ENCODE measurements at places on chromosomes 6 and 20.

- no peak for DNase-seq
Observed at GRCh38 chr6:16168858-16169257, 40.0 kb downstream of the MYLIP start.

- DNase-seq = no peak
Observed at GRCh38 chr20:38609815-38610214, 8.2 kb downstream of the ARHGAP40 start.

DNA sequence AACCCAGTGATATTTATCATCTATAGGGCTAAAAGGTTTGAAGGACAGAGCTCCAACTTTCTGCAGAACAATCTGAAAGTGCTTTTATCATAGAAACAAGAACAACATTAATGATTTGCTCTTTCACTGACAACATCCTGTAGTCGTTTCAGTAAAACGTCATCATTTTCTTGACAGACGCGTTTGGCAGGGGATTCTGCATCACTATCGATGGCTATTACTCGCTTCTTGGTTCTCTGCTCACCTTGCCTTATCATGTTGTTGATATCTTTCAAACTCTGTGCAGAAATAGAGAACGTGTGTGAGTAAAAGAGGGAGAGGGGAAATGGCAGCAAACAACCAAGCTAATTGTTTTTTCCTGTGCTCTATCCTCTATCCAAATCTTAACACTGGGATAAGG lies 47.1 kb upstream of the SAMHD1 start:
- DNase-seq = no peak

GRCh38 chr6:34459899-34460593 lies 5.8 kb upstream of the PACSIN1 start:
- DNase-seq = peak; percentile 8

- DNase-seq = no peak
Observed at GRCh38 chr6:109961611-109962041, 16.5 kb upstream of the GPR6 start.

DNA sequence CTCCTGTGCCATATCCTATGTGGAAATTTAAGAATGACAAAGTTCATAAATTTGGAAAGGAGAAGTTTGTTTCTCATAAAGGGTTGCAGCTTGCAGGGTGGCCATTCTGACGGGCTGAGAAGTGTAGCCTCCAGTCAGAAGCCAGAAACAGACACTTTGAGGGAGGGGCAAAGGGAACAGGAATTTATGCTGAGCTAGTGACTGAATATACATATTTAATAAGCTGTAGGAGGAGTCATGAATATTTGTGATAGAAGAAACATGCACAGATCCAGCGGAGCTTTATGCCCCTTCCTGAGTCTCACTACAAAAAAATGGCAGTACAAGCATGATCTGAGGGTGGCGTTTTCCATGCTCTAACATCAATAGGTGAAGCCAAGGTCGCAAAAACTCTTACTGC lies 798.3 kb downstream of the KIF16B start:
- DNase-seq = no peak

GRCh38 chr6:158121335-158121734 lies 46.7 kb downstream of the SERAC1 start:
- no peak for DNase-seq

DNA sequence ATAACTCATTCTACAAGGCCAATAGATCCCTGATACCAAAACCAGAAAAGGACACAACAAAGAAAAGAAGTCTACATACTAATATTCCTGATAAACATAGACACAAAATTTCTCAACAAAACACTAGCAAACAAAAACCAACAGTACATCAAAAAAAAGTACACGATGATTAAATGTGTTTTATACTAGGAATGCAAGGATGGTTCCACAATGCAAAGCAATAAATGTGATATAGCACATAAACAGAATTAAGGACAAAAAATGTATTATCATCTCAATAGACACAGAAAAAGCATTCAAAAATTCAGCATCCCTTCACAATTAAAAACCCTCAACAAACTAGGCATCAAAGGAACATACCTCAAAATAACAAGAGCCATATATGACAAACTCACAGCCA lies 23.2 kb downstream of the TREM1 start:
- no peak for DNase-seq

DNA sequence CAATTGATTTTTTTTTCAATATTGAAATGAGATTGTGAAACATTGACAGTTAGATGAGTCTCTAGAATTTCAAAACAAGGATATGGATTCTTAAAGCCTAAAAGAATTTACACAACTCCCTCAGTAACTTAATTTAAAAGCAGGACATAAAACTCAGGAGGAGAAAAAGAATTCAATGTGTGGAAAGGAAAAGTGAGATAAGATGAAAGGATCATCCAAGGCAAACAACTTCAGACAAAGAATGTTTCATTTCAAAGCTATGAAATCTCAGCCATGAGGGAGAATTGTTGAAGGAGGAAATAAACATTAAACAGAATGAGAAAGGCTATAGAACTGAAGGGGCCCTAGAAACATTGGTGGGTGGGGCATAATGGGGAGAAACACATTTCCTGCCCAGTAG lies 191.7 kb upstream of the NOX3 start:
- DNase-seq = no peak

DNA sequence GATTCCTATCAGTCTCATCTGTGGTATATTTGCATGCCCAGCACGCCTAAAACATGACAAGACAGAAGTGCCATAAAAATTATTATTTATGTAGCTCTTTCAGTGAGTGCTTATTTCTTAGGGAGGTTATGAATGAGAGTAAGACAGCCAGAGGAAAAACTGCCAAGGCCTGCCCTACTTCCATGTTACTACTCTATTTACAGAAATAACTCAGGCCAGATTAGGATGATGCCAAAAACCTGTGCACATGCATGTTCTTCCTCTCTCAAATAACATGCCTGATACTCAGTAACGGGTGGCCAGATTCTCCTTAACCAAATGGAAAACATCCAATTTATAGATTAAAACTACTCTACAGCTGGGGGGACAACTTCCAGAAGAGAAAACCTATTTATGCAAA lies 45.7 kb downstream of the ILRUN start:
- no peak for DNase-seq

DNA sequence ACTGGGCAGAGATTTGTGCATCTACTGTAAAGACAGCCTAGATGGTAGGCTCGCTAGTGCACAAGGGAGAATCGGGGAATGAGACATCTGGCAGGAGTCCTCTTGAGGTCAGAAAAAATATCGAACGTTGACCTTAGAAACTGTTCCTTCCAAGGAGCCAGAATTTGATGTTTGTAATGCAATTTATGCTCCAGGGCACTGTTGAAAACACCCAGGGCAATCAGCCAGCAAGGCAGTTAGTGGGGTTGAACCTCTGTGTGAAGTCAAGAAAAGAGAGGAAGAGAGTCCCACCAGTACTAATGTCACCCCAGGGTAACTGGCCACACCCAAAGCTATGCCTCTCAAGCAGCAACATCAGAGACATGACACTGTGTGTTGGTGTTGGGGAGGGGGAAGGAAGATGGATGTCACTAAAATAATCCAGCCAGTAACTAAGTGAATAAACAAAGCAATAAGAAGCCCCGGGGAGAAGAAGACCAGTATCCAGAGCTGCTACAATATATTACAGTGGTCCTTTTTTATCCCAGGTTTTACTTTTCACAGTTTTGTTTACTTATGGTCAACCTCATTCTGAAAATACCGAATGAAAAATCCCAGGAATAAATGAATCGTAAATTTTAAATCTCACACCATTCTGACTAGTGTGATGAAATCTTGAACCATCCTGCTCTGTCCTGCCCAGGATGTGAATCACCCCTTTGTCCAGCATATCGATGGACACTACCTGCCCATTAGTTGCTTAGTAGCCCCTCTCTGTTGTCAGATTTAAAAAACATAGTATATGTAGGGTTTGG lies 32.9 kb upstream of the PDE10A start:
- no peak for DNase-seq

DNA sequence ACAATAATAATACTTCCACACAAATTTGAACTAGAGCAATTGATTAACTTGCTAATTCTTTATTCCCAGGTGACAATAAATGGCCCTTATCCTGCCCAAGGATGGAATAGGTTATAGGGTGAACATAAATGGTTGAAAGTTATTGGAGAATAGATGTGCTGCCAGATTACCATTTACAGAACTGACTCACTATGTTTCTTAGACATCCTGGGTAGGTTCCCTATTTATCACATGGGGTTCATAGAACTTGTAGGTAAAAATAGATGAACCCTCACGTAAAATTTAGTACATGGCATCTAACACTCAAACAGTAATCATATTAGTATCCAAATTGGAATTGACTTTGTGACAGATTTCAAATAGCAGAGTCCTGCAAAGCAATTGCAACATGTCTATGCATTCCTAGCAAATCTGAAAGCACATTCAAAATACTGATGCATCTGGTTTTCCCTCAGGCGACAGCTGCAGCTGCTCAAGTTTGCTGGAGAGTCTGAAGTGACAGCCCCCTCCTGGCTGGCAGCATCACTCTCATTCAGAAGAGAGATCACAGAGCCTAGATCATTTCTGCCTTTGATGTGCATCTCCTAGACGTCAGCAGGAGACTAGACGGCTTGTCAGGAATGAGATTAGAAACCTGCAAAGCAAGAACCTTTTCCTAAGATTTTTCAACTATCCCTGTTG lies 80.2 kb upstream of the RNF217 start:
- no peak for DNase-seq

DNA sequence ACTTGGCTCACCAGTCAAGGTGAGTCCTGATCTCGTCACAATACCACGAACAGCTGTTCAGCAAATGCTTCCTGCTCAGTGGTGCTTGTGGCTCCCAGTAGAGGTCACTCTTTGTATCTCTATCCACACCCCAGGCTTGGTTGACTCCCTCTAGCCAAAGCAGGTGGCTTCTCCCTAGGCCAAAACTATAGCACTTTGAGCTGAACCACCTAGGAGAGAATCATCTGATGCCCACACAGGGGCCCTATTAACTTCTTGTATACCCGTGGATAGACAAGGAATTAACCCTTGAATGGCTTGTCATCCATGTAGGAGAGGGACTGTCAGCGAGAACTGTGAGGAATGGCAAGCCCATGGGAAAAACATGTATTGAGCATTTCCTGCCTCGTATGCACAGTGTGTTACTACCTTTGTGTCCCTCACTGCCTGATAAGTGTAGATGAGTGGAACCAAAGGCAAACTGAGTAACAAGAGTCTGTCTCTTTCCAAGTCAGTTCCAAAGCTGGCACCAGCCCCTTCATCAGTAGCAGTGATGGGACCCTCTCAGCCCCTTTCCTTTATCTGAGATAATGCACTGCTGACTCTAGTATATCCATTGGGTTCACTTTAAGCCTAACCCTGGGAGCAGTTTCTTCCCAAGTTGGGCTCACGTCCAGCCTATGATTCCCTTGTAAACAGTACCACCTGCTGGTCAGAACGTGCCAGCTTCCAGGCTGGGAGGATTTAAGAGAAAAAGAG lies 42.5 kb downstream of the EIF2S2 start:
- no peak for DNase-seq

DNA sequence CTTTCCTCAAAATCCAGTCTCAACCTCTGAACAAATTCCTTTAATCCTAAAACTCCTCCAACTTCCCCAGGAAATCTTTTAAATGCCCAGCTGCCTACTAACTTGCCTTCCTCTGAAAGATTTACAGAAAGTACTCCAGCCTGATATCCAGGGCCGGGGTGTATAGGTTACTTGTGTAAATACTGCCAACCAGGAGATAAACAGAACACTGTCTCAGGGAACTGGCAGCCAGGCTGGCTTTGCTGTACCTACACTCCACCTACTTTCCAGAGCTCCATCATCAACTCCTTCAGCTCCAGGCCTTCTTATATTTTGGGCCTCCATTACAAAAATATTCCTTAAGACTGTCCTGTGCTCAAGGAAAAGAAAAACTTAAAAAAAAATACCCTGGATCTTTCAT lies 85.9 kb downstream of the CEP162 start:
- no peak for DNase-seq

DNA sequence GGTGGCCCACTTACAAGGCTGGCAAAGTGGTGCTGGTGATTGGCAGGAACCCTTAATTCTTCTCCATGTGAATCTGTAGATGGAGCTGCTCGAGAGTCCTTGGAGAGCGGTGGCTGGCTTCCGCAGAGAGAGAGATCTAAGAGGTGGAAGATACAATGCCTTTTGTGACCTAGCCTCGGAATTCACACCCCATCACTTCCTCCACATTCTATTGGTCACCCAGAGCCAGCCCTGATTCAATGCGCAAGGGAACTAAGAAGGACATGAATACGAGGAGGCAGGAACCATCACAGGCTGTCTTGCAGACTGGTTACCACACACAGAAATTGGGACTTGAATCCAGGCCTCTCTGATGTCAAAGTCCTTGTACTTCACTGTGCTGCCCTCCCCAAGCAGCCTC lies 128.9 kb upstream of the PROKR2 start:
- DNase-seq = no peak

- no peak for DNase-seq
Observed at GRCh38 chr6:148134592-148134991, 208.0 kb upstream of the SASH1 start.

GRCh38 chr6:169800116-169800667 lies 48.8 kb downstream of the ERMARD start:
- DNase-seq = no peak

- no peak for DNase-seq
Observed at GRCh38 chr20:49685161-49685601, 28.5 kb downstream of the B4GALT5 start.

DNA sequence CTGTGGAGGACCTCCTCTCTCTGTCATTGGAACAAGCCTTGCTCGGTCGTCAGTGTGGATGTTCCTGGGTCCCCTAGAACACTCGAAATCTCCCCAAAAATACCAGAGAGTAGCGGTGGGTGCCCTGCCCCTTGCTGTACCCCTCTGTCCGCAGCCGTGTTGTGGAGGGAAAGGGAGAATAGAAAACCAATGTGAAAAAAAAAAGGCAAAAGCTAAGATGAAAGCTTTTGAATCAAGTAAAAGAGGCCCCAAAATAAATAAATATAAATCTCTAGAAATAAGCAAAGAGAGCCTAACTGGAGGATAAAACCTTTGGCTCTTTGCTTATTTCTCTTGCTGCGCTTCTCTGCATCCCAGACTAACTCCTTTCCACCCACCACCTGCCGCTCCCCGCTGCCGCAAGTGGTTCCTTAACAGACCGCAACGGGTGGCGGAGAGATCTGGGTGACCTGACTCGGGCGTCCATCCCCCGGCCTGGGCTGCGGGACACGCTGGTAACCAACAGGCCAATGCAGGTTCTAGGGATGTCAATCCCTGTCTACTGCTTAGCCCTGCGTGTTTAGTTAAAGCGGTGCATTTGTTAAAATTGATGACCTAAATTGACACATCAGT lies 110.0 kb downstream of the GPX5 start:
- DNase-seq = no peak

DNA sequence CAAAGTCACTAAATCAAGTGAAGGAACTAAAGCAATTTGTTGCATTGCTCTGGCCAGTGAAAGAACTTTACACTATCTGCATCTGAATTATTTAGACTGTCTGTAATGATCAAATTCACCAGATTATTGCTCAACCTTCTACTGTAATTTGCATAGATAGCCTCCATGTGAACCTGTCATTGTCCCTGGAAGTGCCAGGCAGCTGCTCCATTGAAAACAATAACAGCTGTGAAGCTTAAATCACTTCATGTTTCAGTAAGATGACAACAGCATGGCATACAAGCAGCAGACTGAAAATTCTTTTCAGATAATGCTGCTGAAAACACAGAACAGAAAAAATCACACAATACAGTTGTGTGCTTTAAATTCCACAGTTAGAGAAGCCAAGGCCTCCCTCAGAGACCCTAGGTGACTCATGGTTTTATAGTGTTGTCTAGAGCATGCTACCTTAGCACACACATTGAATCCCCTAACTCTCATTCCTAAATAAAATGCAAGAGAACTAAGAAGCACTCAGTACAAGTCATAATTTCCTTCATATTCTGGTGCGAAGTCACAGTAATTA lies 248.9 kb downstream of the TPBG start:
- DNase-seq = no peak

Measured in activated naive CD8-positive, alpha-beta T cell treated with anti-CD3 and anti-CD28 coated beads, Interleukin-2, amount 50 U/mL, for 16 hours (primary cell).